ENCODE measurements at places on chromosomes 13 and 19.
A peak's percentile ranks its signal among the peaks of the same experiment; 100 is the strongest.

- no peak for DNase-seq
Observed at GRCh38 chr13:83150616-83151307, 731.5 kb downstream of the SLITRK1 start.

DNA sequence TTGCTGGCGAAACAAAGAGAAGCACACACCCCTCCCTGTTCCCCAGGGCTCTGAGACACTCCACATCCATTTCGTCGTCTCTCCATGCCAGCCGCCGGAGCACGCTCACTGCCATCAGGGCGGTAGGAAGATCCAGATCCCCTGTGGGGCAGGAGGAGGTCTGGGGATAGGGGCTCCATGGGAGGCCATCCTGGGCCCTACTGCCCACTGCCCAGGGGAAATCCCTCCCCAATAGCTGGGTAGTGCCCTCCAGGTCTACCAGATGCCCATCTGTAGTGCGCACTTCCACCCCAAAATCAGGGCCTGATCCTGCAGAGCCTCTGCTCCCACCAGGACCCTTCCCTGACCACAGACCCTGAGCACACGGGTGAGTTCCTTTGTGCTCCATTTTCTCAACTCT, 80.3 kb downstream of the EFNB2 start:
- DNase-seq = no peak

DNA sequence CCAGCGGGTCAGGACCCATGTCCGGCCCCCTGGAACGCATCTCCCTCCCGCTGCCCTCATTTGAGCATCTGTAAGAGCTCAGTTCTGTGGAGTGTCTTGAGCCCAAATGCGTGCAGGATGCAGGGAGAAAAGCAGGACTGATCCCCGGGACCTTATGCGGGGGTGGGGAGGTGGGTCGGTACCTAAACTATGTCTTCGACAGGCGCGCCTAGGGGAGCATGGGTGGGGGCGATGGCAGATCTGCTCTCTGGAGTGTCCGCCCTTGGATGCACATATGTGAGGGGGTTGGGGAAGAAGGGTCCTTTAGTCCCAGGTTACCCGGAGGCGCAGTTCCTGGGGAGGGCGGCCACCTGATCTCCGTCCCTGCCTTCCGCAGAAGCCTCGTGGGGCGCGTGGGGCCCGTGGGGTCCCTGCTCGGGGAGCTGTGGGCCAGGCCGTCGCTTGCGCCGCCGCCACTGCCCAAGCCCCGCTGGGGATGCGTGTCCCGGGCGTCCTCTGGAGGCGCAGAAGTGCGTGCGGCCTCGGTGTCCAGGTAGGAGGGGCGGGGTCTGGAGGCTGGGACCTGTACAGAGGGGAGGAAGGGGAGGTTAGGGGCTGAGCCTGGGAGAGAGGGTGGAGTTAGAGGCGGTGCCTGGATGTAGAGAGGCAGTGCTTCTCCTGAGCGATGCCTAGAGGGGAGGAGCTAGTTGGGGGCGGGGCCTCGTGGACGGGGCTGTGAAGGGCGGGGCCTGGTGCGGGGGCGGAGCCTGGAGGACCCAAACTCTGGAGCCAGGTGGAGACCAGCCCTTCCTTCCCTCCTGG, 2.9 kb downstream of the CILP2 start:
- no peak for DNase-seq

GRCh38 chr13:44198826-44199225, 174.8 kb upstream of the SERP2 start:
- DNase-seq = no peak

GRCh38 chr19:38209671-38210457, 14.2 kb downstream of the DPF1 start:
- DNase-seq = peak; percentile 60

DNA sequence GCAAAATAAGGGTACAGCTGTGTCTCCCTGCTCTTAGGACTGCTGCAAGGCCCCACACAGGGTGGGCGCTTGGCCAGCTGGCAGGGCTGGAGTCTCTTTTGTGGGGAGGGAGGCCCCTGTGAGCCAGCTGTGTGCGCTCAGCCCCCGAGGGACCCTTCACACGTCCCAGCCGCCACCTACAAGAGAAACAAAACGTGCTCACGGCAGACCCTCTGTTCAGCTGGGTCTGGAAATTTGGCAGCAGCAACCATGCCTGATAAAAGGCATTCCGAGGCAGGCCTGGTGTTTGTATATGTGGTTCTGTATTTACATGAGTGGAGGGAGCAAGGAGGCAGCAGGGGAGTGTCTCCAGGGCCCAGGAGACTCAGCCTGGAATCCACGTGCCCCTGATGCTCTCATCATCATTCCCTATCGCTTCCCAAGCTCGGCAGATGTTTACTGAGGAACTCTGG, 49.7 kb downstream of the CRTC1 start:
- DNase-seq = peak; percentile 61

DNA sequence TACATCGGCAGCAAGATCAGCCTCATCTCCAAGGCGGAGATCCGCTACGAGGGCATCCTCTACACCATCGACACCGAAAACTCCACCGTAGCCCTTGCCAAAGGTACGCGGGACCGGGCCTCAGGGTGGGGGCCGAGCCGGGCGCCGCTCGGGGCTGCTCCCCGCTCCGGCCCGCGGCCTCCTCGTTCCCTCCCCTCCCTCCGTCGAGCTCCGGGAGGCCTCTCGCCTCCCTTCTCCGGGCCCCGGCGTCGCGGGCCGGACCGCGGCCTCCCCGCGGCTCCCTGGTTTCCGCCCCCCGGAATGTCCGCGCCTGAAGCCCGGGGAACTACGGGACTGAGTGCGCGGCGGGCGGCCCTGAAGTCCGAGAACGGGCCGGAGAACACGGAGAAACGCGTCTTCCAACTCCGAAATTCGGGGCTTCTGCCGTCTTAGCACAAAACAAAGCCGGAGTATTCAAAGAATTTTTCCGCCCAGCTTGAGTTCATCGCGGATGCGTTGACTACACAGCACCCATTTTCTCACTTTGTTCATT, 423 bp downstream of the LSM14A start:
- no peak for DNase-seq

DNA sequence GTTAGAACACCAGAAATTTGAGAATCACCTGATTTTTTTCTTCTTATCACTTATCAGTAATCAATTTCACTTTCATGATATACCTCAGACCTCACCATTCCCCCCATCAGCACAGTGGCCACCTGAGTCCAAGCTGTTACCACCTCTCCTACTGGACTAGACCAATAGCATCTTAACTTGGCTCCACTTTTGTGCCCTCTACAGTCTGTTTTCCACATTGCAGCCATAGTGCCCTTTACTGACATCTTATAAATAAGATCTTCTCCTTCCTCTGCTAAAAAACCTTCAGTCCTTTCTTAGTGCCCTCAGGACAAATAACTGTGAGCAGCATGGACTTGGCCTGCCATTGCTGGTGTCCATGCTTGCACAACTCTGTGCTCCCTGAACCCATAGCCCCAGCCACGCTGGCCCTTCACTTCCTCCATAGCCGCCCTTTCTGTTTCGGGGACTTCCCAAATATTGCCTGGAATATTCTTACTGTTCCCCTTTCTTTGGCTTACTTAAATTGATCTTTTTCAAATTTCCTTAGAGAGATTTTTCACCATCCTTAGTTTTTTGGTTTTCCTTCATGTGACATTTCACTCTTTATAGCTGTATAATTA, 380.8 kb downstream of the LMO7 start:
- DNase-seq = no peak

DNA sequence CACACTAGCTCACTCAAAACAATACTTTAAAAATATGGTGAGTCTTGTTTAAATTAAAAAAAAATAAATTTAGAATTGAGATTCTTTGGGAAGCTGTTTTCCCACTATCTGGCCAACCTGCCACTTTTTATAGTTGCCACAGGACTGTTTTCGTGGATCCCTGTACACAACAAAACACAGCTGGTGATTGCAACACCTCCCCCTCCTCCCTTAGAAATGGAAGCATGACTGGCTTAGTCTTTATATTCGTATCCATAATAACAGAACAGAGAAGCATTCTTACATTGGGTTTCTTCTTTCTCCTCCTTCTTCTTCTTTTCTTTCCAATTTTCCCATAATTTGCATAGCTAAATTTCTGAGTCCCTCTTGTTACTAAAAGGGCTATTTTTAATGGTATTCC, 79.5 kb upstream of the GJB6 start:
- DNase-seq = no peak

- DNase-seq = peak; percentile 42
Observed at GRCh38 chr19:46487802-46488445, 7.7 kb downstream of the PNMA8B start.

GRCh38 chr19:18484992-18485391, 36.9 kb downstream of the ELL start:
- DNase-seq = no peak

DNA sequence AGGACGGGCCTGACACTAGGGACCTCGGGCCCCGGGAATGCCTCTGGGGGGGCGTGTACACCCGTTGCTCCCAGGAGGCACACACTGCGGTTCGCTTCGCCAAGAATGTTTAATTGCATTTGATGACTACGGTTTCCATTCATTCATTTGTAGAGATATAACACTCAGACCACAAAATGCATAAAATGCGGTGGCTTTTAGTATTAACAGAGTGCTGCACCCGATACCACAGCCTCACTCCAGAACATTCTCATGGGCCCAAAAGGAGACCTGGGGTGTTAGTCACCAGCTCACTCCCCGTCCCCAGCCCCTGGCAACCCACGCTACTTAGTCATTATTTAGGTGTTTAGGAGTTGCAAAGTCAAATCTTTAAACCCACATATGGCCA, 21.8 kb downstream of the HCN2 start:
- DNase-seq = no peak

DNA sequence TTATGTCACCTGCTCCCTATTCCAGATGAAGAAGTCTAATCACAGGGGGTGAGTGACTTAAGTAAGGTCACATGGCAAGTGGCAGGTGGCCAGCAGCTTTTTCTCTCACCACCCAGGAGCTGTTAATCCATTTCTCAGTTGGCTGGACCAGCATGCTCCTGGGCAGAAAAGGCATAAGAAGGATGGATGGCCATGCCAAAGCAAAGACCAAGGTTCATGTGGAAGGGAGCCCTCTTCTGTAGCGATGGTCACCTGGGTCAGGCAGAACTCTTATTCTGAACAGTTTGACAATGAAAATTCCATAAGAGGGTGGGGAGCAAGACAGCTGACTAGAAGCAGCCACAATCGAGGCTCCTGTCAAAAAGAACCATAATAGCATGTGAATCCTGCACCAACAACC, 538.1 kb downstream of the SUCLA2 start:
- DNase-seq = no peak
